Ureter (tissue), 1 donor: ENCODE measurements at places on chromosomes 5 and 9.

DNA sequence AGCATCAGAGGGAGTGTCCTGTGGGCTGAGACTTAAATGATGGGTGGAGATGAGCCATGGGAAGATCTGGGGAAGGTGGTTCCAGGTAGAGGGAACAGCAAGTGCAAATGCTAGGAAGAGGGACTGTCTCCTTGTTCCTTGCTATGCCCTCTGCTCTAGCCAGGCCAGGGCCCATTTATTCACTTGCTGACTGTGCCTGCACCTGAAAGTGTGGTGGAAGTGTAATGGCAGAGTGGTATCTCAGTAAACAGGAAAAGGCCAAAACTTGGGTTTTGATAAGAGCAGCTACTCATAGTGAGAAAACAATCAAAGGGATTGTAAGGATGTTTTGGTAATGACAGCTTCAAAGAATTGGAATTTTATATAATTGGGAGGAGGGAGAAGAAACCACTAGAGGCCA is 32.4 kb downstream of the TLE4 start:
- no peak for DNase-seq

DNA sequence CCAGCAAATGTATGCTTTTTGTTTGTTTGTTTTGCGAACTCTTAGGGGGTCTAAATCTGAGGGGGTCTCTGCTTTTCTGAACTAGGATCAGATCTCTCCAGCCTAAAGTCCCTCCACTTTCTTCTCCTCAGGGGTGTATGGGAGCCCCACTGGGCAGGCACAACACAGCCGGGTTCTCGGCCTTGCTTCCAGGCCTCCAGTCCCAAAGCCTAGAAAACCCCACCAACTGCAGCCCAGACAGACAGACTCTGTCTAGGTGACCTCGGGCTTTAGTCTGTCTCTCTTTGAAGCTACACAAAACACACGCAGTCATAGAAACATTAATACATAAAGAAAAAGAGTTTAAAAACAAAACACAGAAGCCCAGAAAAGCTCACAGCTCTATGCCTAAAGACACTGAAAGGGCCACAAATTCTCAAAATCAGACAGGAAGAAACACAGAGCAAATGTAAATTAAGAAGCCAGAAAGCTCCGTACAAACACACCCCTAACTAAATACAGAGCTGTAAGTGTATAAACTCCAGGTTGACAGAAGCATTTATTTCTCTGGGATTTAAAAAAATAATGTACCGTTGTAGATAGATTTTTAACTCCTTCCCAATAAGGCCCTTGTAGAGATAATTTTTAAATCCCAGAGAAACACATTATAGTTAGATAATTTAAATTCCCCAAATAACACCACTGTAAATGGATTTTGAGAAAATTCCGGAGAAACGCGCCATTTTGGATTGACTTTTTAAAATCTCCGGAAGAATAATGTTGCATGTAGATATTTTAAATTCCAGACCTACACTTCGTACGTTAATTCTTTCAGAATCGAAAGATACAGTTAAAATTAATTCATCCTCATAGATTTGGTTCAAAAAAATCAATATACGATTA is 2.0 kb downstream of the PITX1 start:
- DNase-seq = no peak

- no peak for DNase-seq
Measured at GRCh38 chr5:181170237-181170825, 22.9 kb downstream of the OR2V2 start.

DNA sequence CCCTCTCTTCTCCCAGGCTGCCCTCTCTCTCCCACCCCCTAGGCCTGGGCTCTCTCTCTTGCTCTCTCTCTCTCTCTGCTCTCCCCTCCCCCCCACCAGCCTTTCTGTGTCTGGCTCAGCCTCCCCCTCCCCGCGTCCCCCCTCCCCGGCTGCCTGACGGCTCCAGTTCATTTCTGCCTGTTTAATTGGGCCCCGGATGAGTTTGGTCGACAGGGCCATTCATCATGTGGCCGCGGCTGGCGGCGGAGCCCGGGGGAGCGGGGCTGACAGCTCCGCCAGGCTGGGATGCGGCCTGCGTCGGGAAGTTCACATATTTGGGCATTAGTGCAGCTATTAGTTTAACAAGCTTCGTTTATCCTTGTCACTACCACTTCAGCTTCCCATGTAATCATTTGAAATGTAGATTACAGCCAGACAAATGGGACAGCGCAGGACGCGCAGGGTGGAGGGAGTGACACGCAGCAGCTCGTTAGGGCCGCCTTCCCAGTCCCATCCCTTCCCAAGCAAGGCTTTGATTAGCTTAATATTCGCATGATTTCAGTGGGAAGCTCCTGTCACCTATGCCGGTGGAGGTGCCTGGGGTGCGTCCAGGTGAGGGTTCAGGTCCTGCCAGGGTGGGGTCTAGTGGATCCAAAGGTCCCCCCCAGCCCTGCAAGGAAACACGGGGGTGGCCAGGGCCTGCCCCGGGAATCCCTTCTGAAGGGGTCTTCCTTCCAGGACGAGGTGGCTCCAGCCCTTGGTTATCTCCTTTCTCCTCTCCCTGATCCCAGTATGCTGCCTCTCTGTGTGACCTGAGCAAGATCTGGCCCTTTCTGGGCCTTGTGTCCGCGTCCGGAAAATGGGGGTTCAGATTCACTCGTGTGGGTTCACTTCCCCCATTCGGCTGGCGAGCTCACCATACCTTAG is 214.8 kb downstream of the PAX5 start:
- DNase-seq = no peak

DNA sequence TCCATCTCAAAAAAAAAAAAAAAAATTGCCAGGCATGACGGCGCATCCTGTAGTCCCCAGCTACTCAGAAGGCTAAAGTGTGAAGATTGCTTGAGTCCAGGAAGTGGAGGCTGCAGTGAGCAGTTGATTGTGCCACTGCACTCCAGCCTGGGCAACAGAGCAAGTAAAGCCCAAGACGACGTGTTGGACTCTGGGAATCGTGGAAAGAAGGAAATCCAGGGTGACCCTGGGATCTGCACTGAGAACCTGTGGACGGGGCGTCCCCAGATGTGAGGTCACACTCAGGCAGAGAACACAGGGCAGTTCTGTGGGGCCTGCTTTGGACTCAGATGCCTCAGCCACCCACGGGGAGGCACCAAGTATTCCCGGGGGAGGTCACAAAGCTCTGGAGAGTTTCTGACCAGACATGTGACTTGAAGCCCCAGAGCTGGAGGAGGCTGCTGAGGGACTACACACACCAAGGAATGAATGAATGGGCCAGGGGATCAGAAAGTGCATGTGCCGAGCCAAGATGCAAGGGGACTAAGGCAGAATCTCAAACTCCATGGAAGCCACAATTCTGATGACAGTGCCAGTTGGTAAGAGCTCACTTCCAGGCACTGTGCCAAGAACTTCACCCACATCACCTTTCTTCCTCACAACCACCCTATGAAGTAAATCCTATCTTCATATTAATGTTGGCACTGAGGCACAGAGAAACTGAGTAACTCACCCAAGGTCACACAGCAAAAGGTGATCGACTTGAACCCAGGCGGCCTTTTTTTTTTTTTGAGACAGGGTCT is 12.9 kb downstream of the DYNC2I2 start:
- DNase-seq = no peak

- no peak for DNase-seq
Measured at GRCh38 chr9:18423791-18424531, 50.0 kb upstream of the ADAMTSL1 start.

GRCh38 chr9:123655681-123656423 is 274.1 kb downstream of the DENND1A start:
- no peak for DNase-seq

GRCh38 chr9:73229543-73229942 is 77.9 kb downstream of the ANXA1 start:
- no peak for DNase-seq

GRCh38 chr9:33151007-33151557 is 16.1 kb downstream of the B4GALT1 start:
- DNase-seq = peak; percentile 41

- no peak for DNase-seq
Measured at GRCh38 chr5:92527311-92528078, 1053.5 kb downstream of the NR2F1-AS1 start.

DNA sequence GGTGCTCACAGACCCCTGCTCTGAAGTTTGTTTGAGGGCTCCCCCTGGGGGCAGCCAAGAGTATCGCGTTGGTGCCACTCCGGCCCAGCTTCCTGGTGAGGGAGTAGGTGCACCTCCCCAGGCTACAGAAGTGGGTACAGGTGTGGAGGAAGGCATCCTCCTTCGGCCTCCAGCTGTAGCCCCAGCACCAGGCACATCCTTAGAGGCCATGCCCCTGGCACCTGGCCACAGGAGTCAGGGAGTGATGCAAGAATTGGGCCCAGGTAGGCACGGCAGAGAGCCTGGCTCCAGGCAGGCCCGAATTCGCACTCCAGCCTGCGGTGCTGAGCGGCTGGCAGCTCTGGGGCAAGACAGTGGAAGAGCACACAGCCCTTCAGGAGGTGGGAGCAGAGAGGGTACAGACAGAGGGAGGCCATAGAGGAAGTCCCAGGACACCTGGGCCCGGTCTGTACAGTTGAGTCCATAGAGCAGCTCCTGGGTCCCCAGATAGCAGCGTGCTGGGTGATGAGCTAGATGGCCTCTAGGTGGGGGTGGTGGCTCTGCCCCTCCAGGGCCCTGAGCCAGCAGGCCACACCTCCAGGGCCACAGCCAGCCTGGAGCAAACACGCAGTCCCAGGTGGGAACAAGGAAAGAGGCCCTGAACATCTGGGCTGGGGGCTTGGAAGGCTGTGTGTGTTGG is 2.4 kb downstream of the SAPCD2 start:
- DNase-seq = peak; percentile 87

DNA sequence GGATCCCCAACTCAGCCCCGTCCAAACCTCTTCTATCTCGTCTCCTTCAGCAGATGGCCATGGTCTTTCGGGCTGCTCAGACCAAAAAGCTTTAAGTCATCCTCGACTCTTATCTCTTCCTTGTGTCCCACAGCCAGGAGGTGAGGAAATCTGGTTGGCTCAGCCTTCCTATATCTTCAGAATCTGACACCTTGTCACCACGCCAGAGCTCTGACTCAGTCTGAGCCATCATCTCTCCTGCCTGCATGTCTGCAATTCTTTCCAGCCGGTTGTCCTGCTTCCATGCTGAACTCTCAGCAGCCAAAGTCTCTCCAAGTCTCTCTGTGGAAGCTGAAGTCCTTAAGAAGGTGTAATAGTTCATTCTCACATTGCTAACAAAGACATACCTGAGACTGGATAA is 419.3 kb upstream of the ADAMTS16 start:
- DNase-seq = no peak

DNA sequence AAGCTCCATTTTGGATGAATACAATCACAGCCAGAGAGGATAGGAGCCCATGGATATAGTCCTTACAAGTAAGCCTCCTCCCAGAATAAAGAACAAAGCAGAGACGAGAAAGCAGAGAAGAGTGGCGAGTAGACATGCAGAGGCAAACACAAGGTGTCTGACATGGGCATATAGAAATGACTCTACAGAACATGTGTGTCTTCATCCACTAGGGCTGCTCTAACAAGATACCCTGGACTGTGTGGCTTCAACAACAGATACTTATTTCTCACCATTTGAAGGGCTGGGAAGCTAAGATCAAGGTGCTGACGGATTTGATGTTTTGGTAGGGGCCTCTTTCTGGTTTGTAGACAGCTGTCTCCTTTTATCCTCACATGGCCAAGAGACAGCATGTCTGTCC is 32.3 kb upstream of the FER start:
- no peak for DNase-seq

DNA sequence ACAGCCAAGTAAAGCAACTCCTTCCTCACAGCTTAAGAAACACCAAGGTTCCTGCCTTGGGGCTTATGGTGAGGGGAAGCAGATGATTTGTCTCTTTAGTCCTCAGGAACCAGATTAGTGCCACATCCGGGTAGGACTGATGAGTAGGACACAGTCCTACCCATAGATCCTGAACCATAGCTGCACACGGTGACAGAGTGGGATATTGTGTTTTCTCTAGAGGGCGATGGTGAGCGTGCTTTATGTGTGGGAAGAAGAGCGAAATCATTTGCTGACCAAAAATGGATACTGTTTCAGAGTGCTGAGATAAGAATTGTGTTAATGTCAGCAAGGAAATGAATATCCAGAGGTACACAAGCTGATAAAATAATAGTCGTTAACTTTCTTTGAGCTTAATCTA is 209.0 kb upstream of the FBXL7 start:
- no peak for DNase-seq

DNA sequence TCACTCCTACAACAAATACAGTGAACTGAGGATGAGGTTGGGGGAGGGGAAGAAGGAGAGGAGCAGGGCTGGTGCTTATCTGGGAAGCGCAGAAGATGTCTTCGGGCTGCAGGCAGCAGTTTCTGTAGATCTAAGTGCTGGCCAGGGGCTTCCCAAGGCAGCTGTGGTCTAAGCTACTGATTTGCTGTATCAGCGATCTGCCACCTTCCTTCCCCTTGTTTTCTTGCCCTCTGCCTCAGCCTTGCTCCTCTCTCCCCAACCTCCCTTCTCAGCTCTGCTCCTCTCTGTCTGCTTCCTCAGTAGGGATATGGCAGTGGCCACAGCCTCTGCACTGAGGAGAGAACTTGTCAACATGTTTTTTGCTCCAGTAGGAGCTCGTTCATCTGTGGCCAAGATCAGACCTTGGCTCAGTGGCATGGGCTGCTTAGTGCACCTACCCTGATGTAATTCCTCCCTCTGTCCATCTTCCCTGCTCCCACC is 42.8 kb upstream of the IL6ST start:
- no peak for DNase-seq

DNA sequence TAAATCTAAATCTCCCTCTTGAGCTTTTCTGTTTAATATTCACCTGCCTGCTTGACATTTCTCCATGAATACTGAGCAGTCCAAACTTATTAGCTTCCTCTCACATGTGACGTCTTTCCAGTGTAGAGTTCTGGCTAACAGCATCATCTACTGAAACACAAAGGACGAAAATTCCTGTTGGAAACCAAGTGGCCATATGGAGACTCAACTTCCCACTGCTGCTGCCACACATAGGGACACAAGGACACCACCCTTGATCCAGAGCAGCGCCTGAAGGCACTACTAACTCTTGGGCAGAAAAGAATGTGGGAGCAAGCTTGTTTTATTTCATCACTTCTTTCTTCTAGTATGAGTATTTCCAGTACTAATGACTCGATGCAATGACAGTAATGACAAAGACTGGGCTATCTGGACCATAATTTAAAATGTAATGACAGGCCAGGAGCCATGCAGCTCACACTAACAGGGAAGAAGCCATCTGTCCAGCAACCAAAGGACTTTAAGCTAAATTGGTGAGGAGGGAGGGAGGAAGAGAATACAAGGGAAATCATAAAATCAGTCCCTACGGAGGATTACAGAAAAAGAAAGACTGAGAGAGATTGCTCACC is 19.2 kb downstream of the RNF130 start:
- DNase-seq = no peak

GRCh38 chr5:125375143-125375542 is 628.7 kb upstream of the ZNF608 start:
- DNase-seq = no peak
